Caudate nucleus (tissue), 63 donors: ENCODE measurements at places on chromosomes 7 and 10.

GRCh38 chr7:4210821-4211220, 471.3 kb upstream of the FOXK1 start:
- DNase-seq: no peak

GRCh38 chr10:109030581-109031210, 892.6 kb downstream of the XPNPEP1 start:
- no peak for DNase-seq

DNA sequence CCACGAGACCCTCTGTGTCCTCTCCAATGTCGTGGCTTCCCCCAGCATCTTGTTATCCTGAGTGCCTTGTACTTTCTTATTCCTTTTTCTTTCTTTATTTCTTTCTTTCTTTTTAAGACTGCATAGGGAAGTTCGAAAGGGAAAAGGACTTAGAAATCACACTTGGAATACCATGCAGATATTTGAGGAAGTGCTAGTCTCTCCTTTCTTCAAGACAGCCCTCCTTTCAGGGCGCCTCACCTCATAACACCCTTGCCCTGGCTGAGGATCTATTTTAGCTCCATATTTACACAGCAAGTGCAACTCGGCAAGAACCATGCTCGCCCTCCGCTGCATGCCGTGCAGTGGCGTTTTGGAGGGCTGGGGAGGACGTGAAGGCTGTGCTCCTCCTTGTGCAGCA, 232.3 kb upstream of the GLI3 start:
- no peak for DNase-seq

DNA sequence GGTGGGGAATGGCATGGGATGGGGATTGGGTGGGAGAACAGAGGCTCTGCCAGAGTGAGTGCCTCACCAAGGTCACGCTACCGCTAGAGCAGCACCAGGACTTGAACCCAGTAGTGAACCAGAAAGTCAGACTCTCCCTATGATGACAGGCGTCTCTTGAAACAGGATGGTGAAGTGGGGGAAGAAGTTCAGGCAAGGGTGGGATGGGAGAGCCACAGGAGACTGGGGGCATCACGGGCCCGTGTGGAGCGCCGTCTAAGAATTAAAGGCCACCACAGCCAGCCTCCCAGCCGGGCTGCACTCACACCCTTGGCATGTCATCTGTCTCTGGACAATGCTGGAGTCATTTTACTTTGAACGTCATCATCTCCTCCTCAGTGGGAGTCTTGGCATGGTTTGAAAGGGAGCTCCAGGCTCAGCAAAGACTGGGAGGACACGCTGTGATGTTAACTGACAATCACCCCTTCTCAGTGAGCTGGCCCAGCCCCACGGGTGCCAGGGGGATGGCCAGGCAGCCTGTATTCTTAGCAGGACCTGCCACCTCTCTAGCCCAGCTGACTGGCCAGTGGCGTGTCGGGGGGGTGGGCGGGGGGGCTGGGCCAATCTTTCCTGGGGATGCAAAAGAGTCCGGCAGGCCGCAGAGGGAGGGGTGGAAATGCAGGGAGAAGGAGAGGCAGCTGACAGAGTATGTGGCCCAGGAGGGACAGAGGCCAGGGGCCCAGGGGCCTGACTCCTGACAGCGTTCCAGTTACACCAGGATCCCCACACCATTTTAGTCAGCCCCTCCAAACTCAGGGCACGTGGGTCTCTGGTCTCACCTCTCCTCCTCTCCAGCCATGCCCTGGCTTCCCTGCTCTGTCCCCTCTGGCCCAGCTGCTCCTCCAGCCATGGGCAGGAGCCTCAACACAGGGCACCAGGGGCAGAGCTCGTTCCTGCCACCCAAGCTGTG, 96.2 kb downstream of the VOPP1 start:
- DNase-seq: no peak

DNA sequence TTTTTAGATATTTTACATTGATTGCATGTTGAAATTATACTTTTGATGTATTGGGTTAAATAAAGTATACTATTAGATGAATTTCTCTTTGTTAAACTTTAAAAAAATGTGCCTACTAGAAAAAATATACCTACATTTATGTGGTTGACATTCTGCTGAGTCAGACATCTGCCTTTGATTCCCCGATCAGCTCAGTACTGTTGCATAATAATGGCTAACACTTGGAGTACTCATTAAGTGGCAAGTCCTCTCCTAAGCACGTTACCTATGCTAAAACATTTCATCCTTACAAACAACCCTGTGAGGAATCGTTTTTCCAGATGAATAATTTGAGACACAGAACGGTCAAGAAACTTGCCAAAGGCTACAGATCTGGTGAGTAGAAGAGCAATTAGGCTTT, 14.0 kb upstream of the SEM1 start:
- no peak for DNase-seq

DNA sequence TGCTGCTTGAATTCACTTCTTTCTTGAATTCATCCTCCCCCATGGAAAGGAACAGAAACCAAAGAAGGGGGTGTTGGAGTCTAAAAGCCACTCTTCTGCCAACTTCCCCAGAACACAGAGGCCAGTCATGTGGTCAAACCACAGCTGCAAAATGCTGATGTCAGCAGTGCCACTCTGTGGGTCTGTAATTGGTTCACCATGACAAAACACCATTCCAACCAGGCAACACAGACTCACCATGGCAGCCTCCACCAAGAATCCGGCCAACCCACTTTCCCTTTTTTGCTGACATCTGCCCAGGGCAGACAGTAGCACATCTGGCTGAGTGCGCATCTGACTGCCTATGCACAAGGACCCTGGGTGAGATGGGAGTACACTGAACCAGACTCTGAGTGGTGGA, 16.8 kb downstream of the OSBPL3 start:
- DNase-seq: peak; percentile 9

- no peak for DNase-seq
Measured at GRCh38 chr10:127497685-127498084, 51.4 kb upstream of the NPS start.

DNA sequence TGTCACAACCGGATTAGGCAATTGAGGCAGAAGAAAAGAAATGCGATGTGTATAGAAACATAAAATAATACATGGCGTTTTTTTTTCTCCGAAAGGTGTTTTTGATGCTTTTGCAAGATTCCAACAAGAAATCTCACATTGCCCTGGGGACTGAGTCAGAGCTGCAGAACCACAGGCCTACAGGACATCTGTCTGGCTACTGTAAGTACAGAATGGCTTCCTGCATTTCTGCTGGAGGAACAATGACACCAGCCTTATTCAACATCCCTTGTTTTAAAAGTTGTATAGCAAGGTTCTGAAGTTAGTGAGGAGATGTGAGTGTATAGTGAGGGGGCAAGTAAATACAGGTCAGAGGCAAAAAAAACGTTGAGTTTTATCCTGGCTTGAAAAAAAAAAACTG, 256.4 kb downstream of the ABCA13 start:
- DNase-seq: no peak

DNA sequence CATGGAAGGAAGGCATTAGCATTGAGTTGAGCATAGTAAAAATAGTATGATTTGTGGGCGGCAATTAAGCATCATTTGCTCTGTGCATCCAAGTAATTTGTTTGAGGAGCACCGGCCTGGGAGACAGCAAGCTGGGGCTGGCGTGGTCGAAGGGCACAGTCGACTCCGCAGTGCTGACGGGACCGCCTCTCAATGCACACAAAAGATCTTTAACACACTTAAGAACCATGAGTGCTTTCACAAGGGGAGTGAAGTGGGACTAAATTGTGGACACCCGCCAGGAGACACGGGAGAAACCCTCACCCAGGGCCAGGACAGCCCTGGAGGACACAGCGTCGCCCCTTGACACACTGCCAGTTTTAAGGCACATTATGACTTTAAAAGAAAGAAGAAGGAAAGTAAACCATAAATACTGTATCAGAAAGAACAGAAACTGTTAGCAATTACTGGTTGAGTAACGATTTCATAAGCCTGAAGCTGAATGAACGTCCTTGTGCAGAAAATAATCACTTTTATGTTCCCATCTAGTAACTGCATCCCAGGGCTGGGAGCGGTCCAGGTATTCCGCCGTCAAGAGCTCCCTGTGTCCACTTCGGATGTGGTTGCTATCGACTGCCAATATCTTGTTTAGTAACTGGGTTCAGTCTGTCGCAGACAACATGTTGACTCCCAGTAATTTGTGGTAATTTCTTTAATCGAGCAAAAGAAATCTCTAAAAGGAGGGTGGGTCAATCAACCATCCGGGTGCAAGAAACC, 102.1 kb downstream of the EBF3 start:
- no peak for DNase-seq

- peak; percentile 68 for DNase-seq
Measured at GRCh38 chr7:35716038-35716803, 21.3 kb upstream of the HERPUD2 start.

DNA sequence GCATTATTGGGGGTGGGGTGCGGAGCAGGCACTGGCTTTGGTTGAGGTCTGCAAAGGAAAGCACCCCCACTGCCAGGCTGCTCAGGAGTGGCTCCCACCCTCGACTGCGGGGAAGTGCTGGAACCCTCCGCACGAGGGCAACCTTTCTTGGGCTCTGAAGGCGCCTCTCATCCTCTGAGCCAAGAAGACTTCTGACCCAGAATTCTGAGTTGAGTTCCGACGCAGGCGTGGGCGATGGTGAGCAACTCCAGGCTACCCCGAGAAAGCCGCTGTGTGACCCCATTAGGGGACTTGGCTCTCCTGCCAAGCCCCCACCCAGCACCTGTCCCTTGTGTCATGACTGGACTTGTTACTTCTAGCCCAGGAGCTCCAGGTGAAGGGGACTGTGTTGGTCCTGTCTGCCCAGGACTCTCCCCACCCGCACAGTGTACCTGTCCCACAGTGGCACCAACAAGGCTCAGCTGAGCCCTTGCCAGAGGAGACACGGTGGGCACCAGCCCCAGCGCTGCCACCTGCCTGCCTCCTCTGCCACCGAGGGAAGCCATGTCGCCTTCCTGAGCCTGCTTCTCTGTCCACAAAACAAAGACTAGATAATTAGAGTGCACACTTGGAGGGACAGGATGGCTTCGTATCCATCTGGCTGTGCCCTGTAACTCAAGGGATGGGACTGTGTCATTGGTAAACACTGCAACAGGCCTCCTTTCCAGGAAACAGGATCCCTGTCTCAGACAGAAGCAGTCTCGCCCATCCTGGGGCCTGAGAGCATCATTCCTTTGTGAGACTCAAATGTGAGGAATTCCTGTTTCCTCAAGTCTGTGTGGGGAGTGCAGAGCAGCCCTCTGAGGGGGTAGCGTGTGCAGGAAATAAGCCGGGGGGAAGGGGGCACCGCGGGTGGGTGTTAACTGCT, 128.8 kb downstream of the LHPP start:
- no peak for DNase-seq

GRCh38 chr10:16887565-16887964, 70.3 kb upstream of the RSU1 start:
- DNase-seq: no peak

DNA sequence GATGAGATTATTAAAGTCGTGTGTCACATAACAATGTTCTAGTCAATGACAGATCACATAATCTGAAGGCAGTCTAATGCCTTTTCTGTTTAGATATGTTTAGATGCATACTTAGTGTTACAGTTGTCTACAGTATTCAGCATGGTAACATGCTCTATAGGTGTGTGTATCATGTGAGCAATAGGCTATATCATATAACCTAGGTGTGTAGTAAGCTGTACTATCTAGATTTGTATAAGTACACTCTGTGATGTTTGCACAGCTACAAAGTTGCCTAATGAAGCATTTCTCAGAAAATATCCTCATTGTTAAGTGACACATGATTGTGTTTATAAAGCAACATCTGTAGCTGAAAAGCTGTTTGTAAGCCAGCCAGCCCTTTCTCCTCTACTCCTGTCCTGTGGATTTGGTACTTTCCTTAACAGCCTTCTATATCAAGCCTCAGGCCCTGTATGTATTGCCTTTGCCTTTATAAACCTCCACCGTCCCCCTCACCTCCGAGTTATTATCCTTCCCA, 6.3 kb downstream of the HECTD2 start:
- no peak for DNase-seq
